Left lung (tissue), 14 donors: ENCODE measurements at places on chromosomes 16 and 17.

DNA sequence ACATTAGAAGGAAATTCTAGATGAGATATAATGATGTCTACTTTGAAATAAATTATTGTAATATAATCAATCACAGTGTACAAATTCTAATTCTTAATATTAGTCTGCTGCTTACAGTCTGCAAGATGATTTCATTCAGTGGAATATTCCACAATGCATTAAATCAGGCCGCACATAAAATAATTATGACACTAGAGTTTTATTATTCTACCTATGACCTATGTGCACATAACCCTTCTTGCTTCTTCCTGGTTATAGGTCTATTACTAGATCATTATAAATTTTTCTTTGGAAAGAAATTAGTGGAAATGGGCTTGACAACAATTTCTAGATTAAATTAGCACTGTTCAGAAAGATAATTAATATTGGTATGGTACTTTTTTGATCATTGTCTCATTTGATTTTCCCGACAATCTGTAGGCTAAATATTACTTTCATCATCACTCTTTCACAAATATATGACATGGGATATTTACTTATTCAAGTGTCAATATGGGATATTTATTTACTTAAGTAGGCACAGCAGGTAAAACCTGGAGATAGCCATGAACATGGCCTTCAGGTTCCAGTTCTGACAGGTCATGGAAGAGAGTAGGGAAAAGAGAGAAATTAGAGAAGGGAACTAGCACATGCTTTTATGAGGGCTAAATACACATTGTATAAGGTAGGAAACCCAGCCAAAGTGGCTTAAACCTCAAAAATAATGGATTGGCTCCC, 476.4 kb downstream of the TOX3 start:
- H3K4me1 ChIP-seq, result no peaks in the 10 kb centered on the region
- no peak for DNase-seq
- H3K4me3 ChIP-seq, result no peak overlapping the region
- no peaks in the 10 kb centered on the region for H3K36me3 ChIP-seq
- H3K27ac ChIP-seq, result no peak overlapping the region

- H3K36me3 ChIP-seq, result no peaks in the 10 kb centered on the region
- peaks cover 35% of the 10 kb centered on the region for H3K4me1 ChIP-seq
- no peak for DNase-seq
- peak overlapping the region; percentile 90 for H3K27ac ChIP-seq
- peak overlapping the region; percentile 25 for H3K4me3 ChIP-seq
Measured at GRCh38 chr17:48592577-48592976, 1.0 kb downstream of the HOXB5 start.

GRCh38 chr17:50425682-50426471, at the start of gene ACSF2:
Gene ACSF2 (plus strand): TSS chr17:50426218. CDS start chr17:50426262, 44 bp downstream.
- H3K27me3 ChIP-seq, result no peaks in the 10 kb centered on the region
- H3K27ac ChIP-seq, result peak within 1 kb of the TSS; percentile 74
- peak within 1 kb of the TSS; percentile 62 for H3K4me3 ChIP-seq
- no peaks in the 10 kb centered on the region for H3K36me3 ChIP-seq
- peak; percentile 95 for DNase-seq

GRCh38 chr17:68482576-68483041, 25.3 kb upstream of the WIPI1 start:
- H3K27ac ChIP-seq, result no peak overlapping the region
- H3K27me3 ChIP-seq, result no peaks in the 10 kb centered on the region
- H3K36me3 ChIP-seq, result no peaks in the 10 kb centered on the region
- no peak overlapping the region for H3K4me3 ChIP-seq
- no peak for DNase-seq
- H3K4me1 ChIP-seq, result no peaks in the 10 kb centered on the region

GRCh38 chr16:64196444-64196843, 925.4 kb downstream of the CDH11 start:
- H3K4me1 ChIP-seq, result no peaks in the 10 kb centered on the region
- H3K27ac ChIP-seq, result no peak overlapping the region
- no peak for DNase-seq
- H3K36me3 ChIP-seq, result no peaks in the 10 kb centered on the region
- H3K4me3 ChIP-seq, result no peak overlapping the region
- H3K27me3 ChIP-seq, result no peaks in the 10 kb centered on the region

DNA sequence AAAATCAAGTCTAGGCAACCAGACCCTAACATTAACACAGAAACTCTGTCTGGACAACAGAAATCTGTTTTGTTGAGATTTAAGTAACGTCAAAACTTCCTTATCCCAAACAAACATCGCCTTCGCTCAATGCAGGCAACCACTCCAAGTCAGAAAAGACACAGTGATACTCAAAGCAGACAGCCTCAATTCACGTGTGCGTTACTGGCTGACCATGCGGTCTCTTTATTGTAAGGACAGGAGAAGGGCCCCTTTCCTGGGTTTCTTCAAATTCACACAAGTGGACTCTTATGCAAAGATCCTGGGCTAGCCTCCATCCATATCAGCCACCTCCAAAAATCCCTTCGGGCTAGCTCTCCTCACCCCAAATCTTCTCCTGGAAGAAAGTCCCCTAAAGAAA, 467.7 kb downstream of the SOX9 start:
- H3K4me1 ChIP-seq, result peaks cover 14% of the 10 kb centered on the region
- peaks cover 11% of the 10 kb centered on the region for H3K27me3 ChIP-seq
- DNase-seq, result no peak
- H3K4me3 ChIP-seq, result no peak overlapping the region
- H3K27ac ChIP-seq, result peak overlapping the region; percentile 56
- no peaks in the 10 kb centered on the region for H3K36me3 ChIP-seq

GRCh38 chr16:19959736-19960135, 75.1 kb upstream of the GPRC5B start:
- no peak overlapping the region for H3K4me3 ChIP-seq
- H3K27ac ChIP-seq, result no peak overlapping the region
- no peaks in the 10 kb centered on the region for H3K4me1 ChIP-seq
- no peak for DNase-seq
- no peaks in the 10 kb centered on the region for H3K36me3 ChIP-seq

DNA sequence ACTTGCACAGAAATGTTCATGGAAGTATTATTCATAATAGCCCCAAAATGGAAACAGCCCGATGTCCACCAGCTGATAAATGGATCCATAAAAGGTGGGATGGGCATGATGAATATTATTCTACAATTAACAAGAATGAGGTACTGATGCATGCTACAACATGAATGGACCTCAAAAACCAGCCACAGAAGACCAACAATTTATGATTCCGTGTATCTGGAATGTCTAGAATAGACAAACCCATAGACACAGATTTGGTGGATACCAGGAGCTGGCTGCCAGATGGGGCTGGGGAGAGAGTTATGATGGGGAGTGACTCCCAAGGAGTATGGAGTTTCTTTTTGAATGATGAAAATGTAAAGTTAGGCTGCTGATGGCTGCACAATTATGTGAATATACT, 10.8 kb upstream of the NAGLU start:
- no peak overlapping the region for H3K4me3 ChIP-seq
- no peaks in the 10 kb centered on the region for H3K36me3 ChIP-seq
- peaks cover 31% of the 10 kb centered on the region for H3K4me1 ChIP-seq
- H3K27me3 ChIP-seq, result no peaks in the 10 kb centered on the region

GRCh38 chr16:55294931-55295342, 29.1 kb upstream of the IRX6 start:
- no peak for DNase-seq
- H3K4me3 ChIP-seq, result no peak overlapping the region
- H3K27ac ChIP-seq, result no peak overlapping the region
- H3K36me3 ChIP-seq, result no peaks in the 10 kb centered on the region

DNA sequence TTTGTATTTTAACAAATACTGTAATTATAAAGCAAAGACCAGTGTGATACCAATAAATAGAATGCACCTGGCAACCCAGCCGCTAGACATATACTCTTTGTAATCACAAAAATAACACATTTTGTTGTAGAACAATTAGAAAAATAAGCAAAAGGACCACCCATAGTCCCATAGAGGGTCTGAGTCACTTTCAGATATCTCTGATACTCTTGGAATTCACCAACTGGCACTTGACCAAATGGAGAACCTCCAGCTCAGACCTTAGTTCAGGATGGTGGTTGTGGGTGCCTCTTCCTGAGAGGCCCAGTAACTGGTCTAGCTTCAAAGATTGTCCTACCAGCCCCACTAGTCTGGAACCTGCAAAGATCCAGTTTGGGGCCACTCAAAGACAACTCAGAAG, 789 bp upstream of the TERF2 start:
- H3K4me1 ChIP-seq, result no peaks in the 10 kb centered on the region
- no peak overlapping the region for H3K4me3 ChIP-seq
- H3K36me3 ChIP-seq, result peaks cover 28% of the 10 kb centered on the region

DNA sequence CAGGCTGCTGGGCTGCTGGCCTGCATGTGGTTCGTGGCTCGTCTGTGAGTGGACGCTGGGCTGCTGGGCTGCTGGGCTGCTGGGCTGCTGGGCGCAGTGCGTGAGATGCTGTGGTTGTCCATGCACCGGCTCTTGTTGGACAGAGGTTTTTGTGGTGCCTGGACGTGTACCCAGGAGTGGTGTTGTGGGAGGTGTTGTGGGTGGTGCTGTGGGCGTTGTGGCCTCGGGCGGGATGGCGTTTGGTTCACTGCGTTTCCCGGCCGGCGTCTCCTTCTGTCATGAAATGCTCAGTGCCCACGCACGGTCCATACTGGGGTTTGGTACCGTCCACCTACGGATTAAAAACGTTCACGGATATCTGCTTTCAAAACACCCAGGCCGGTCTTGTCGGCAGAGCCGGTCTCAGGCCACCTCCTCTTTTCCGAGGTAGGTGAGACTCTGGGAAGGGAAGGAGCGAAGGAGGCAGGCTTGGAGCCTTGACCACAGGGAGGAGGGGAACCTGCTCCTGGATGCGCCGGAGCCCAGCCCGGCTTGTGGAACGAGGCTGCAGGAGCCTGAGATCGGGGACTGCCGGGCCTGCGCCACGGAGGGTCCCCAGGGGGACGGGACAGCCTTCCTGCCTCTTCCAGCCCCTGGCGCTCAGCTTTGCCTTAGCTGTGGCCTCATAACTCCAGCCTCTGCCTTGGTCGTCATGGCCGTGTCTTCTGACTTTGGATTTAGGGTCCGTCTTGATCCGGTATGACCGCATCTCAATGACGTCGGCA, 29.8 kb upstream of the GNG13 start:
- H3K4me3 ChIP-seq, result no peak overlapping the region
- no peaks in the 10 kb centered on the region for H3K36me3 ChIP-seq
- no peak overlapping the region for H3K27ac ChIP-seq
- H3K4me1 ChIP-seq, result peaks cover 5% of the 10 kb centered on the region
- H3K27me3 ChIP-seq, result no peaks in the 10 kb centered on the region

GRCh38 chr16:72224260-72224768, 52.4 kb upstream of the PMFBP1 start:
- H3K4me1 ChIP-seq, result no peaks in the 10 kb centered on the region
- no peaks in the 10 kb centered on the region for H3K27me3 ChIP-seq
- no peak overlapping the region for H3K27ac ChIP-seq
- no peak for DNase-seq
- no peak overlapping the region for H3K4me3 ChIP-seq

GRCh38 chr16:87369117-87369765, 14.3 kb downstream of the FBXO31 start:
- H3K27me3 ChIP-seq, result no peaks in the 10 kb centered on the region
- DNase-seq, result no peak
- no peaks in the 10 kb centered on the region for H3K36me3 ChIP-seq
- no peak overlapping the region for H3K4me3 ChIP-seq
- peaks cover 4% of the 10 kb centered on the region for H3K4me1 ChIP-seq

DNA sequence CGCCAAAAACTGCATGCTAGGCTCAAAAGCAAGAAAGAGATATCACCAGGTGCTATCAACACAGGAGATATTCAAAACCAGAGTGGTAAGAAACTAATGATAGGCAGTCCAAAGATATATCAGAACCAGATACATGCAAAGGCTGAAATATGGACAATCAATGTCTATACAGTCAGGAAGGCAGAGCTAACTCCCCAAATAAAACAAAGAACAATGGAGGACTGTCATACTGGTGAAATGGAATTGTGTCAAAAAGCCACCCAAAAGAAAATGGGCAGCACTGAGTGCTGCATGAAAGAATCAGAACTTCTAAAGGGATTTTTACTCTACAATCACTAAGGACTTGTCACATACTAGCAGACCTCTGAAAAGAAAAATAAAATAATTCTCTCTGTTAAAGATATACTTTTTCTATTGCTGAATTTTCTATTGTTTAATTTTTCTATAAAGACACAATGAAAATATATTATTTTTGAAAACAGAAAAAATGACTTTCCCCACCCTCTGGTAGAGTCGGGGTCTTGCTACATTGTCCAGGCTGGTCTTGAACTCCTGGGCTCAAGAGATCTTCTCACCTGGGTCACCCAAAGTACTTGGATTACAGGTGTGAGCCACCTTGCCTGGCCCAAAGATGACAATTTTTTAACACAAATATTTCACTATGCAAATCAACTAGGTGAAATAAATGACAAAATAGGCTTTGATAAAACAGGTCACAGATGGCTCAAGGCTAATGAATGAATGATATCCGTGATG, 98.2 kb downstream of the USP32 start:
- peaks cover 3% of the 10 kb centered on the region for H3K4me1 ChIP-seq
- H3K4me3 ChIP-seq, result no peak overlapping the region
- no peaks in the 10 kb centered on the region for H3K27me3 ChIP-seq
- no peak overlapping the region for H3K27ac ChIP-seq

DNA sequence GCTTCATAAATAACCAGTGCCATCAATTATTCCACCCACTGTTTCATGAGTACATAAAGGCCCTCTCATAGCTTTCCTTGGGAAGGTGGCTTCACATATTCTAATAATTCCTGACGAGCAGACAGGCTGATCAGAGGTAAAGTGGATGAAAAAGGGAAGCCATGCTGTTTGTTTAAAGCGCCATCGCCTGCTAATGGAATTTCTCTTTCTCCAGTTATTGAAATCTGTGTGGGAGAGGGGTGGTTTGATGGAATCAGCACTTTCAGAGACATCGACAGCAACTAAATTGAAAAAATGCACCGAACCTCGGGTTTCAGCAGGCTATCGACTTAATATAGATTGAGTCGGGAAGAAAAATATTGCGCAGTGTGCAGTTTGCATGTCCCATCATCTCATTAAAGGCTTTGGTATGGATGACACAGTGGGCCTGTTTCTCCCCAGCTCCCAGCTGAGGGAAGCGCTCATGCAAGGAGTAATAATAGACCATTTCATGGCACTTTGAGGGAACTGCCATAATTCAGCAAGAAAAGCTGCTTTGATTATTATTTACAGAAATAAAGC, 472.1 kb downstream of the RBFOX1 start:
- no peak overlapping the region for H3K27ac ChIP-seq
- no peaks in the 10 kb centered on the region for H3K27me3 ChIP-seq
- H3K4me3 ChIP-seq, result no peak overlapping the region

DNA sequence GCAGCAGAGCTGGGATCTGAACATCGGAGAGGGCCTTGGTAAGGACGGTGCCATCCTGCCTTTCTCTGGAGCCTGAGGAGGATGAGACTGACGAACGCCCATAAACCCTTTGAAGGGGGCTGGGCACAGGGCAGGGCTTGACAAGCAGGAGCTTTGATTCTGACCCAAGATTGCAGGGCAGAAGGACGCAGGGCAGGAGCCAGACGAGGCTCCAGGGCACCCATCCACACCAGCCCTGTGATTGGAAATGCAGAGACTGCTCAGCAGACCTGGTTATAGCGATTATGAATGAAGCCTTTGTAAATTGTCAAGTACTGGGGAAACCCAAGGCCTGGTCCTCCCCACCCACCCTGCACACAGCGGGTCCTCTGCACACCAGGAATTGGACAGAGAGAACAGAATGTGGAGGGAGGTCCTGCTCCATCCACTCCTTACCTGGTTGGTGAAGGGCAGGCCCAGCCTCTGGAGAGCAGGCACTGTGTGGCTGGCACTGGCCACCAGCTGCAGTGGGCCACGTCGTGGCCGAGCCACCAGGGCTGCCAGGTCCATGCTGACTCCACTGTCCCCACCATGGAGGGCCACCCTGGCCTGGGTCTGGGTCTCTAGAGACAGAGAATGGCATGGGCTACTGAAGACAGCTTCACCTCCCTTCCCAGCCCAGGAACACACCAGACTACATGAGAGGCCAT, 68.8 kb downstream of the RMI2 start:
- no peak for DNase-seq
- no peak overlapping the region for H3K4me3 ChIP-seq
- H3K4me1 ChIP-seq, result no peaks in the 10 kb centered on the region
- H3K27ac ChIP-seq, result no peak overlapping the region
- no peaks in the 10 kb centered on the region for H3K27me3 ChIP-seq
